Activated naive CD4-positive, alpha-beta T cell treated with anti-CD3 and anti-CD28 coated beads, Interleukin-2, amount 50 U/mL, for 72 hours (primary cell): ENCODE measurements at places on chromosomes 12 and 14.

DNA sequence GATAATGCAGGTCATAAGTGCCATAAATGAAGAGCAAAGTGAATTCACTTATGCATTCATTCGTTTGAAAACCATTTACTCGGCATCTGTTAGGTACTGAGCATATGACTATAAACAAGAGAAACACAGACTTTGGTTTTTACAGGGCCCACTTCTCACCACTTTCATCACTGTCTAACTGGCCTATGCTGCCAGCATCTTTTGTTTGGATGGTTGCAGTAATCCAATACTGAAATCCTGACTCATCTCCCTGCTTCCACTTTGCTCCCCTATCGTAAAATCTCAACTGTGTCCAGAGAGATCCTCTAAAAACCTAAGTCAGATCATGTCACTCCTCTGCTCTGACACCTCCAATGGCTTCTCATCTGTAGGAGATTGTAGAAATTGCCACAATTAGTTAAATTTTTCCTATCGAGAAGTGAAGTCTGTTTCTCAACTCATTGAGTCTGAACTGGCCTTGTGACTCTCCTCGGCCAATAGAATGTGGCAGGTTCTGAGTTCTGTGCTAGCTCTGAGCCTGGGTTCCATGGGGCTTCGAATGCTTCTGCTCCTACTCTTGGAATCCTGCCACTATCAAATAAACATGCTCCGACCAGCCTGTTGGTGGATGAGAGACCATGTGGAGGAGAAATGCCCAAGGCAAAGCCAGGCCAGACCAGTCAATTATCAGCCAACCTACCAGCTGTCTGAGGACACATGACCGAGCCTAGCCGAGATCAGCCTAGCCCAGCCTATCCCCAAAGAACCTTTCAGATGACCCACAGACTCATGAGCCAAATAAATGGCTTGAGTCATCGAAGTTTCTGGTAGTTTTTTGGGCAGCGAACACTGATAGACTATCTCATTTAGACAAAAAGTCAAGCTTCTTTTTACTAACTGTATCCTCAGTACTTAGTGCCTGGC lies 2.2 kb upstream of the BATF start:
- DNase-seq = no peak

DNA sequence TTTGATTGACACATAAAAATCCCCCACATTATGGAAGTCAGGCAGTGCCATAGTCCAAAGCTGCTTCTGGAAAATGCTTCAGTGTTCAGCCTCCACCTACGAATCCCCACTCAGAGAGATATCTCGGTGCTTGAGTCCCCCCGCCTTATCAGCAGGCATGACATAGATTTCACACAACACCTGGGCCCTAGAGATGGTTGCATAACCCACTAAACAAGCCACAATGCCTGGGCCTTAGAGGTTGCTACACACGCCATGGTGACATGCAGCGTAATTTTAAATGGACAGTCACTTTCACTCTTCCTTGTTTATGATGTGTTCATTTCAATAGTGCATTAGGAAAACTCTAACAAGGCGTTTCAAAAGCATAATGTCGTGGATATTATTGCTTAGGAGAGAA lies 38.0 kb downstream of the CCDC60 start:
- DNase-seq = no peak

- DNase-seq = no peak
Measured at GRCh38 chr14:39080886-39081285, 22.1 kb downstream of the SEC23A start.

- DNase-seq = no peak
Measured at GRCh38 chr12:54262403-54262925, 17.5 kb downstream of the CBX5 start.

GRCh38 chr12:31570880-31571279 lies 20.1 kb downstream of the DENND5B start:
- no peak for DNase-seq

- DNase-seq = no peak
Measured at GRCh38 chr14:89628521-89628920, 211.5 kb upstream of the FOXN3 start.

DNA sequence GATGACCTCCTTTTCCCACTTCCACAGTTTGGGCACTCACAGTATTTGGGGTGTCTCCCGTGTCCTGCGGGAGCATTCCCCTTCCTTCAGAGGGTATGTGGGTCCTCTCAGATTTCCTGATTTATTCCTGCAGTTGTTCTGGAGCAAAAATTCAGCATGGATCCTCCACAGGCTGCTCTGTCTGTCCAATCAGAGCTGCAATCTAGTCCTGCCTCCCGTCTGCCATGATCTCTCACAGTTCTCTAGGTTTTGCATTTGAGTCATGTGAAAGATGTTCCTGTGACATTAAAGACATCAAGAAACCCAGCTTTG lies 435.9 kb downstream of the TMTC2 start:
- no peak for DNase-seq

DNA sequence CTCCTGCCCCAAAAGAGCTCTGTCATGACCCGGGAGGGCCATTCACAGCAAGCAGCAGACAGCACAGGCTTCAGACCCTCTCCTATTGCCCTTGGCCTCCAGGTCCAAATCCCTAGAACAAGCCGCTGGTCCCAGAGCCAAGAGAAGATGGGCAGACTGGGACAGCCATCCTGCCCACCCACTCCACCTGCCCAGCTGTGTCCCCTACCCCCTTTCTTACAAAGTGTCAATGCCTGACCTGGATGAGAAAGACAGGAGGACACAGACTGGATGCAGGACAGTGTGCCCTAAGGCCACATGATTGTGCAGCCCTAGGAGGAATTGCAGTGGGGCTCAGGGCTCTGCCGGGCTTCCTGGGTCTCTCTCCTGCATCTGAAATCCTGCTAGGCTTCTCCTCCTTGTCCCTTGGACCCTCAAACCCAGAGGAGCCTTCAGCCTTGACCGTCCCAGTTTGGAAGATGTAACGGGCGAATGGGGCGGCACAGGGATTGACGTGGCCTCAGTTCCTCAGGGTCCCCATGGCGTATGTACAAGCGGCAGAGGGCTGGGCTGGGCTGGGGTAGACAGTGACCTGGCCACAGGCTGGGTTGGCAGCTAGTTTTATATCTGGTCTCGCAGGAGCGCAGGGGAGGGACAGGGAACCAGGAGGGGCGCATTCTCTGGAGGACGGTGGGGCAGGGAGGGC lies 27.1 kb upstream of the BCDIN3D start:
- DNase-seq = no peak

DNA sequence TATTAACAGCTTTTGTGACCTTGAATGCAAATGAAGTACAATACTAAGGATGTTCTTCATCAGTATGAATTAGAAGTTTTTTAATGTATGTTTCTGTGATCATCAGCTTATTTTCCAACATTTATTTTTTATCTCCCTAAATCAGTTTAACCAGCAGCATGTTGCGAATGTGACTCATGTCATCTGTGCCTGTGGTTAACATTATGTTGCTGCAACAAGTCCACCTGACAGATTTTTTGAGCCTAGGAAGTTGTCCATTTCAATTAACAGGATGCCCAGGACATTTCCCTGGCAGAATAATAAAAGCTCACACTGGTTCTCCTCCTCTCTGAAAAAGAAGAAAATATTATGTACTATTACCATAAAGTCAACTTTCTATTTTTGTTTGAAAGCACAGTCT lies 155.5 kb downstream of the SYT1 start:
- no peak for DNase-seq

- no peak for DNase-seq
Measured at GRCh38 chr12:113794774-113795173, 171.4 kb downstream of the RBM19 start.

- no peak for DNase-seq
Measured at GRCh38 chr14:36647417-36647823, 14.2 kb upstream of the PAX9 start.

DNA sequence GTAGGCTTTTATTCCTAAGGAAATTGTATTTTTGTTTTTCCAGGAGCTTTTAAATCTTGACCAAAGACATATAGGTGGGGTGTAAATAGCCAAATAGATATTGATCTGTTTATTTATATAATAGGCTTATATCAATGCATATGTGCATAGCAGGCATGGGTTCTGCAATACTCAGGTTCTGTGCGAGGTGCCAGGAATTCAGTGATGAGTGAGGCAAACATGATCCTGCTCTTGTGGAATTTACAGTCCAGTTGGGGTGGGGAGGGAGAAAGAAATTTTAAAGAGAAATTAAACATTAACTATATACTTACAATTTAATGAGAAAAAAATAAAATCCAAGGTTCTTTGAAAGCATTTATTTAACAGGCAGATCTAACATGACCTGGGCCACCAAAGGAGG lies 160.3 kb upstream of the HIF1A start:
- no peak for DNase-seq

- DNase-seq = no peak
Measured at GRCh38 chr14:72675126-72675525, 218.8 kb downstream of the DPF3 start.

DNA sequence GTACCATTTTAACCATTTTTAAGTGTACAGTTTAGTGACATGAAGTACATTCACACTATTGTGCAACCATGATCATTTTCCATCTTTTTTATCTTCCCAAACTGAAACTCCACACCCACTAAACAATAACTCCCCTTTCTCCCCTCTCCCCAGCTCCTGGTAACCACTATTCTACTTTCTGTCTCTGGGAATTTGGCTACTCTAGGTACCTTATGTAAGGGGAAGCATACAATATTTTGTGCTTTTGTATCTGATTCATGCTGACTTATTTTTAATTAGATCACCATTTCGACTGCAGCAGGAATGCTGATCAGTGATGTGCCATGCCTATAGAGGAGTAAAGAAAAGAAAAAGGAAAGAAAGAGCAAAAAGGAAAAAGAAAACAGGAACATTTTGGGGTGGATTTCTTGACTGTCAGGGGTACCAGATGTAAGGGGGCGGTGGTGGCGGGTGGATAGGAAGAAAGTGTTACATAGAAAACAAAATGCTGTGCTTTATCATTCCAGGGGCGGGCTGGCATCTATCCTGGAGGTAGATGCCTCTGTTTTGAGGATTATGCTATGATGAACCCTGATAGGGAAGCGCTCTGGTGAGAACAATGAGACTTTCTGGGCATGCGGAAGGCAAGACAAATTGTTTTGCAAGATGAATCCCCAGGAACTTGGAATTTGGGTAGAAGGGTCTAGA lies 45.2 kb upstream of the CTDSP2 start:
- DNase-seq = no peak

DNA sequence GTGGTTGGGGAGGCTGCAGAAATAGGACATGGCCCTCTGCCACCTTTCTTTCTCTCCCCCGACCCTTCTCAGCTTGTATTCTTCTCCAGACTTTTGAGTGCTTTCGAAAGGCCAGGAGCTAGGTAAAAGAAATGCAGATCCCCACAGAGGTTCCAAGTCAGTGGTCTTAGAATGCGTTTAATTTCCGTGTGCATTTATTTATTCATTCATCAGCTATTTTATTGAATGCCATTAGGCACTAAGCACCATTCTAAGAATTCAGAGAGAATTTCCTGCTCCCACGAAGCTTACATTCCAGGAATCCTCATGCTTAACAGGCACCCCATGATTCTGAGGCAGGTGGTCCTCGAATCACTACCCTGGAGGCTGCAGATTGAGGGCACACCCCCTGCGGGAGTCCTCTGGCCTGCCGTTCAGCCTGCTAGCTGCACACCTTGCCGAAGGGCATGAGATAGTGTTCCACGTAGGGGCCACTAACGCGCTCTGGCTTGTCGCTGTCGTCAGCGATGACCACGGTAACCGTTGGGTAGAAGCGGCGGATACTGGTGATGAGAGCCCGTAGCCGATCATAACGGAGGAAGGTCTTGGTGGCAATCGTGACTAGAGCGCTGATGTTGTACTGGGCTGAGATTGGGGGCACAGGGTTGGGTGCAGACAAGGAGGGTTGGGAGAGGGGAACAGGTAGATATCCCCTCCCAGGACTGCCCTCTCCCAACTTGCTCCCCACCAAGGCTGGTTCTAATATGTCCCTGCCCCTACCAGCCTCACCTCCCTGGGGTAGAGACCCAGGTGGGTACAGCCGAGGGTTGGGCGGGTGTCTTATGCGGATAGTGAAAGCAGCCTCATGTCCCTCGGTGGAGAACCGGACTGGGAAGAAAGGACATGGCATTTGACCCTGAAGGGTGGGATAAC lies 4.5 kb downstream of the B4GALNT1 start:
- DNase-seq = no peak

- DNase-seq = no peak
Measured at GRCh38 chr14:102171173-102172020, 31.7 kb downstream of the WDR20 start.

GRCh38 chr12:122943196-122943595 lies 23.1 kb downstream of the ABCB9 start:
- no peak for DNase-seq

DNA sequence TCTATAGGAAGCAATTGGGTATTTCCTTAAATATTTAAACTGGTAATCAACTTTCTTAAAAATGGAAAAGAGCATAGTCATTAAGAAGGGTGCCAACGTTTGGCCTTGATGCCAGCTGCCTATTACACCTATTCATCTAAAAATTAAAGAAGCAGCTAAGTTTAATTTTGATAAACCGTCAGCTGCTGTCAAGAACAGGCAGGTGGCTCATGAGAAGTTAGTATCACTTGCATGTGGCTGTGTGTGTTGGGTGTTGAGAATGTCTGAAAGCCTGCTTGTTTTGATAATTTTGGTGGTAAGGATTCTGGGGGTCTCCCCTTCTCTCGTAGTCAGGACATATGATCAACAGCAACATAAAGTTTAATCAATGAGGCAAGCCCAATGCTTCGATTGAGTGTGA lies 6.5 kb downstream of the GLRX5 start:
- DNase-seq = no peak

DNA sequence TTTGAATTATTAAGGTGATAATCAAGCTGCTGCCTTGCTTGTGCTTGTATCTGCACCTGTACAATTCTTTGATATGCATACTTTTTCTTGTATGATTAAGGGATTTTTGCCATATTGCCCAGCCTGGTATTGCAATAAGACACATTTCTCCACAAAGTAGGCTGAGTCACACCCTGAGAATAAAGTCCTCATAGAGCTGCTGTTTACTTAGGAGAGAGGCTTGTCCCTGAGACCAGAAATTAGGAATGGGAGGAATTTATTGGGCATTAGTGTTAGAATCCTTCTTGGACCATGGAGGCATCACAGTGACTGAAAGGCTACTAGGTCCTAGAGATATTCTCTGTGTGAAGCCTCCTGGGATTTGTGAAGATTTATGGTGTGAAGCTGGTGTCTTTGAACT lies 506.8 kb upstream of the FBXO33 start:
- DNase-seq = no peak

DNA sequence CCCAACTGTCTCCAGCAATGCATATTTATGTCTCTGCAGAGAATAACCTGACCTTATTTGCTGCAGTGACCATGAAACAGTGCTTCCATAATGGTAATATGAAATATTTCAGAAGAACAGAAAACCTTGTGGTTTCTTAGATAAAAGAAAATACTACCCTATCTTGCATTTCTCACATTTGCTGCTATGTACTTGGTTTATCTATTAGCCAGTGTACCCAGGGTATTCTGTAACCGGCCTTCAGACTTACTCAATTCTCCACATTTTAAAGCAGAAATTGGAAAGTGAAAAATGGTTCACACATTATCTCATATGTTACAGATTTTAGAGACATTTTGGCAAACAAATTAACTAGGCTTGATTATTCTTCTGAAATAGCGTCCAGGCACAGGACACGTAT lies 57.9 kb upstream of the CCDC91 start:
- no peak for DNase-seq

- no peak for DNase-seq
Measured at GRCh38 chr14:59768855-59769375, 101.7 kb downstream of the RTN1 start.
